ENCODE measurements at places on chromosomes 1 and 21. TPM values are rescaled to one million over a fixed set of nuclear protein-coding genes. Genes with fewer than 3 reads are reported as not detected.
A peak's percentile ranks its signal among the peaks of the same experiment; 100 is the strongest.

- no peak for DNase-seq
- H3K4me1 ChIP-seq: peaks cover 7% of the 10 kb centered on the region
- H3K4me3 ChIP-seq: no peak overlapping the region
- H3K36me3 ChIP-seq: no peaks in the 10 kb centered on the region
- peaks cover 2% of the 10 kb centered on the region for H3K27me3 ChIP-seq
Observed at GRCh38 chr1:69528376-69528775, 39.3 kb upstream of the LRRC7 start.

GRCh38 chr1:211537253-211537652 is 41.7 kb downstream of the SLC30A1 start:
- H3K36me3 ChIP-seq: no peaks in the 10 kb centered on the region
- DNase-seq: no peak
- H3K27me3 ChIP-seq: no peaks in the 10 kb centered on the region
- H3K4me3 ChIP-seq: no peak overlapping the region

- H3K27me3 ChIP-seq: no peaks in the 10 kb centered on the region
- no peak for DNase-seq
- peaks cover 2% of the 10 kb centered on the region for H3K4me1 ChIP-seq
- no peak overlapping the region for H3K4me3 ChIP-seq
Observed at GRCh38 chr21:42535602-42536171, 22.0 kb downstream of the SLC37A1 start.

DNA sequence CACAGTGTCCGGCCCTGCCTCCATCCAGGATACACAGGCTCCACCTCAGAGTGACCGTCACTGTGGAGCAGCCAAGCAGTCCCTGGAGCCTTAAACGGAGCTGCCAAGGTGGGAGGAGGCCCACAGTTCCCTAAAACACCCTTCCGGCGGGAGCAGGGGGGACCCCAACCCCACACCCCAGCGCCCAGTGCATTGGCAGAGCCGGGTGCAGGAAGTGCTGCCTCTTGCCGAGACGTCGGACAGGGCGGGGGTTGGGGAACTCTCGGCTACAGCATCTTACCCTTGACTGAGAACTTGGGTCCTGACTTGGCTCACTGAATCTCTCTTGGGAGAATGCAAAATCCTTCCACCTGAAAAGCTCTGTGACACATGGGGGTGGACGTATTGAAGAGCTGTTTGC is 38.7 kb upstream of the TMEM51 start:
- H3K27me3 ChIP-seq: peaks cover under 1% of the 10 kb centered on the region
- H3K4me1 ChIP-seq: peaks cover 8% of the 10 kb centered on the region
- peaks cover 2% of the 10 kb centered on the region for H3K36me3 ChIP-seq

ANGPTL1 gene
- 0.57 TPM for total RNA-seq

DNA sequence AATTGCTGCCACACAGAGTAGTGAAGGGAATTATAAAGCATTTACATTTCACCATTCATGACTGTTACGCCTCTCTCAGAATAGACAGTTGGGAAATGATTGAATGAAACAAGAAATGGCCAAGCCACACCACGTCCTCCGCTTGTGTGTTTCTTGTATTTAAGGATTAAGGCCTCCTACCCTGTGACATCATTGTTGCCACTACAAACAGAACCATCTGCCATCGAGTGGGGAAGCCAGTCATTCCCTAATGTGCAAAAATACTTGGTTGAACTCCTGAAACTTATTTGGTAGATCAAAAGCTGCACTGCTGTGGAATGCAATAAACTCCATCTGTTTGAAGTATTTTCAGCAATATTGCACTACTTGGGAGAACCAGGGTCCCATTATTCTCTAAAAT is 99.0 kb upstream of the C1orf105 start:
- H3K27me3 ChIP-seq: no peaks in the 10 kb centered on the region
- H3K4me1 ChIP-seq: peaks cover 18% of the 10 kb centered on the region
- H3K4me3 ChIP-seq: no peak overlapping the region
- no peak for DNase-seq
- H3K27ac ChIP-seq: no peak overlapping the region

SLAMF7 gene
- not detected for total RNA-seq

GRCh38 chr21:45098867-45099266 is 24.5 kb downstream of the ADARB1 start:
- H3K4me1 ChIP-seq: peaks cover 77% of the 10 kb centered on the region
- no peak for DNase-seq
- H3K27me3 ChIP-seq: no peaks in the 10 kb centered on the region
- no peak overlapping the region for H3K4me3 ChIP-seq

GRCh38 chr1:183093786-183094298 is 70.6 kb downstream of the LAMC1 start:
- H3K36me3 ChIP-seq: peaks cover 2% of the 10 kb centered on the region
- peak overlapping the region; percentile 72 for H3K27ac ChIP-seq
- no peak overlapping the region for H3K4me3 ChIP-seq
- H3K4me1 ChIP-seq: peaks cover 57% of the 10 kb centered on the region

GRCh38 chr1:5567839-5568238 is 424.4 kb downstream of the NPHP4 start:
- H3K27me3 ChIP-seq: no peaks in the 10 kb centered on the region
- no peak overlapping the region for H3K4me3 ChIP-seq
- no peaks in the 10 kb centered on the region for H3K36me3 ChIP-seq
- no peaks in the 10 kb centered on the region for H3K4me1 ChIP-seq
- H3K27ac ChIP-seq: no peak overlapping the region

- H3K27ac ChIP-seq: peak overlapping the region; percentile 15
- H3K27me3 ChIP-seq: no peaks in the 10 kb centered on the region
- H3K4me1 ChIP-seq: peaks cover 29% of the 10 kb centered on the region
- H3K4me3 ChIP-seq: no peak overlapping the region
- DNase-seq: no peak
Observed at GRCh38 chr1:55955016-55955621, 624.2 kb downstream of the PLPP3 start.

DNA sequence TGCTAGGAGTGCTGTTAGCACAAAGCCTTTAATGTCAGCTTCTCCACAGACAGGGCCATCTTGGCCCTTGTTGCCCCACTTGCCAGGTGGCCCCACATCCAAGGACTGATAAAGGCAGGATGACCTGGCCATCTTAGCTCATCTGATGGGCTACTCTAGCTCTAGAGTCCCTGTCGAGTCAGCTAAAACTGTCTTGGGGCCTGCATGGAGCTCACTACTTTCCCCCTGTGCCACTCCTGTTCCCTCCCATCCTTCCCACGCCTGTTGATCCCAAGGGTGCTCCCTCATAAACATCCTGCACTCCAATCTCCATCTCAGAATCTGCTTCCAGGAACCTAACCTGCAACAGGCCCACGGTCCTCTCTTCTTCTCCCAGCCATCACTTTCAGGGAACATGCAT is 652 bp upstream of the GPX7 start:
- peaks cover 5% of the 10 kb centered on the region for H3K36me3 ChIP-seq
- H3K27me3 ChIP-seq: peaks cover 2% of the 10 kb centered on the region
- peak overlapping the region; percentile 73 for H3K27ac ChIP-seq
- H3K4me3 ChIP-seq: peak overlapping the region; percentile 74
- no peak for DNase-seq
- peaks cover 18% of the 10 kb centered on the region for H3K4me1 ChIP-seq

MRAP gene
- total RNA-seq: not detected

DNA sequence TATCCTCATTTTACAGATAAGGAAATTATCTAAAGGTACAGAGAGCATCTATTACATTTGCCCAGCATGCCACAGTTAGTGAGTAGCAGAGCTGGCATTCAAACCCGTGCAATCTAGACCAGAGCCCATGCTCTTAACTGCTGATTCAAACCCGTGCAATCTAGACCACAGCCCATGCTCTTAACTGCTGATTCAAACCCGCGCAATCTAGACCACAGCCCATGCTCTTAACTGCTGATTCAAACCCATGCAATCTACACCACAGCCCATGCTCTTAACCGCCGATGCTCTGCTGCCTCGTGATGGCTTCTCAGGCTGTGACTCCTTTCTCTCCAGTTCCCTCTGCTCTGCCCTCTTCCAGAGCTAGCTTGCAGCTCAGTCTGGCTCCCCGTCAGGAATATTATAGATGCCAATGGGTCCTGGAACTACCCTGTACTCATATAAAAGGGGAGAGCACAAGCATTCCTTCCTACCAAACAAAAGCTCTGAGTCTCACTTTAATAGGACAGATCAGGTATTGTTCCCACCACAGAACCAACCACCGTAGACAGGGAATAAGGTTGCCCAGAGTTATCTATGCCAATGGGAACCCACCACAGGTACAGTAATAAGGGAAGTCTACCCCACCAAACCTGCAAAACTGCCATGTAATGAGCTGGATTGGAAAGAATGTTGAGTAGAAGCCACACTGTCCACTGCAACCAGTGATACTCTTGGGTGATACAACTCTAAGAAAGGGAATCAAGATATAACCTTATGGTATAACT is 78.4 kb downstream of the SMYD3 start:
- no peak for DNase-seq
- H3K27ac ChIP-seq: no peak overlapping the region
- H3K27me3 ChIP-seq: no peaks in the 10 kb centered on the region
- no peaks in the 10 kb centered on the region for H3K36me3 ChIP-seq

- DNase-seq: no peak
- H3K4me1 ChIP-seq: peaks cover 6% of the 10 kb centered on the region
- H3K27me3 ChIP-seq: peaks cover 21% of the 10 kb centered on the region
- H3K36me3 ChIP-seq: no peaks in the 10 kb centered on the region
- H3K27ac ChIP-seq: no peak overlapping the region
Observed at GRCh38 chr1:234114648-234115307, 210.3 kb downstream of the SLC35F3 start.

DNA sequence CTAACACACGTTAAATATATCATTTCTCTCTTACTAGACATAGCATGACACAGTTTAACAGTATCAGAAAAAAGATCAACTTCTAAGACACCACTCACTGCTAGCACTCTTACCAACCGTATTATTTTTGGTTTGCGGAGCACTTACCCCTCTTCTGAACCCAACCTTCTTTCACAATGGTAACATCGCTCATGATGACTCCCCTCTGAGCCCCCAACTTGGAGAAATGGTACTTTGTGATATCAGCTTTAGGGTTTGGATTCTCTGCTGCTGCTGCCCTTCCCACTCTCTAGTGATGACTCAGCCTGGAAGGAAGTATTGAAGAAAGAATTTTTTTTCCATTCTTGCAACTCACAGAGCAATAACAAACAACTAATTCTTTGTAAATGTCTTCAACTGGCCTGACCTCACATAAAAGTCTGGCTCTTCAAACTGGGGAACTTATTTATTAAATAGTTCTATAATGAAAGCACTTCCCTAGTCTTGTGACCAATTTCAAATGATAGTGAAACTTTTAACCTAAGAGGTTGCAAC is 7.0 kb downstream of the AKT3 start:
- H3K27me3 ChIP-seq: no peaks in the 10 kb centered on the region
- peaks cover 53% of the 10 kb centered on the region for H3K4me1 ChIP-seq
- H3K27ac ChIP-seq: peak overlapping the region; percentile 96

CELA3A gene
- not detected for total RNA-seq

GRCh38 chr1:37561133-37562132 is 4.7 kb downstream of the DNALI1 start:
- no peak overlapping the region for H3K4me3 ChIP-seq
- no peak overlapping the region for H3K27ac ChIP-seq
- peaks cover 13% of the 10 kb centered on the region for H3K36me3 ChIP-seq
- H3K27me3 ChIP-seq: no peaks in the 10 kb centered on the region

GRCh38 chr1:27135541-27136235 is 19.2 kb downstream of the SLC9A1 start:
- H3K27ac ChIP-seq: peak overlapping the region; percentile 85
- peaks cover 41% of the 10 kb centered on the region for H3K4me1 ChIP-seq
- H3K4me3 ChIP-seq: no peak overlapping the region
- H3K27me3 ChIP-seq: no peaks in the 10 kb centered on the region
- H3K36me3 ChIP-seq: no peaks in the 10 kb centered on the region

GBP2 gene
- total RNA-seq: 1.6 TPM

DNA sequence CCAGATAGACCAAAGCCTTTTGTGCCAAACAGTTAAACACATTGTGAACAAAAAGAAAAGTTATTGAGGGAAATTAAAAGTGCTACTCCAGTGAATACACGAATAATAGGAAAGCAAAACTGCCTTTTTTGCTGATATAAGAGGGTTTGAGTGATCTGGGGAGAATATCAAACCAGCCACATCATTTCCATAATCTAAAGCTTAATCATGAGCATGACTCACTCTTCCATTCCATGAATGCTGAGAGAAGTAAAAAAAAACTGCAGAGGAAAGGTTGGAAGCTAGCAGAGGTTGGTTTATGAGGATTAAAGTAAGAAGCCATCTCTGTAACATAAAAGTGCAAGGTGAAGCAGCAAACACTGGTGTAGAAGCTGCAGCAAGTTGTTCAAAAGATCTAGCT is 350.6 kb upstream of the NCAM2 start:
- no peaks in the 10 kb centered on the region for H3K27me3 ChIP-seq
- DNase-seq: no peak
- no peaks in the 10 kb centered on the region for H3K36me3 ChIP-seq
- no peak overlapping the region for H3K27ac ChIP-seq
- H3K4me3 ChIP-seq: no peak overlapping the region
- H3K4me1 ChIP-seq: peaks cover 4% of the 10 kb centered on the region

- no peaks in the 10 kb centered on the region for H3K36me3 ChIP-seq
- H3K27me3 ChIP-seq: peaks cover 3% of the 10 kb centered on the region
- DNase-seq: no peak
- H3K4me3 ChIP-seq: no peak overlapping the region
- peaks cover 58% of the 10 kb centered on the region for H3K4me1 ChIP-seq
- H3K27ac ChIP-seq: peak overlapping the region; percentile 80
Observed at GRCh38 chr1:3366126-3367051, 88.1 kb upstream of the ARHGEF16 start.

SAMD11 gene
- total RNA-seq: 19.5 TPM

- H3K4me3 ChIP-seq: no peak overlapping the region
- no peaks in the 10 kb centered on the region for H3K4me1 ChIP-seq
- H3K36me3 ChIP-seq: peaks cover 33% of the 10 kb centered on the region
- no peak for DNase-seq
Observed at GRCh38 chr1:212873518-212873917, 15.4 kb downstream of the FLVCR1 start.

DNA sequence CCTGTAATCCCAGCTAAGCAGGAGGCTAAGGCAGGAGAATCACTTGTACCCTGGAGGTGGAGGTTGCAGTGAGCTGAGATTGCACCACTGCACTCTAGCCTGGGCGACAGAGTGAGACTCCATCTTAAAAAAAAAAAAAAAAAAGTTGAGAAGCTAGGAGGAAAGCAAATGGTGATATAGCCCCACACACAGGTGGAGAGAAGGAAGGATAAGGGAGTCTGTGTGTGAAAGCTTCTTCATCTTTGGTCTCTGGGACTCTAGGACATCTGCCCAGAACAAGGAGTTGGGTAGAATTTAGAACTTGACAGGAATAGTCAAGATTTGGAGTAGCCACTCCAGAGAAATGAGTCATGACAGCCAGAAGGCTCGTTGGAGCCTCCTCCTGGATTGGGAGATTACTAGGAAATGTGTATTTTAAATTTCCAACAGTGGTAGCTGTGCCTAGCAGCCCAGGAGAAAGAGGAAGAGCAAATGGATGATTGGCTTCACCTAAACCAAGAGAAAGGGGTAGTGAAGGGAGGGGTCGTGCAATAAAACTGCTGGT is 19.9 kb downstream of the NPL start:
- no peaks in the 10 kb centered on the region for H3K36me3 ChIP-seq
- no peak overlapping the region for H3K27ac ChIP-seq
- H3K27me3 ChIP-seq: no peaks in the 10 kb centered on the region
- H3K4me1 ChIP-seq: no peaks in the 10 kb centered on the region

GRCh38 chr21:37369307-37369854 is 2.8 kb downstream of the DYRK1A start:
- H3K27ac ChIP-seq: peak overlapping the region; percentile 92
- H3K4me1 ChIP-seq: peaks cover 52% of the 10 kb centered on the region
- no peak for DNase-seq
- no peaks in the 10 kb centered on the region for H3K27me3 ChIP-seq
- H3K4me3 ChIP-seq: peak overlapping the region; percentile 81

All from osteocyte (in vitro differentiated cells).